ENCODE measurements at places on chromosomes 2 and 18. TPM values are rescaled to one million over a fixed set of nuclear protein-coding genes. Genes with fewer than 3 reads are reported as not detected.

DNA sequence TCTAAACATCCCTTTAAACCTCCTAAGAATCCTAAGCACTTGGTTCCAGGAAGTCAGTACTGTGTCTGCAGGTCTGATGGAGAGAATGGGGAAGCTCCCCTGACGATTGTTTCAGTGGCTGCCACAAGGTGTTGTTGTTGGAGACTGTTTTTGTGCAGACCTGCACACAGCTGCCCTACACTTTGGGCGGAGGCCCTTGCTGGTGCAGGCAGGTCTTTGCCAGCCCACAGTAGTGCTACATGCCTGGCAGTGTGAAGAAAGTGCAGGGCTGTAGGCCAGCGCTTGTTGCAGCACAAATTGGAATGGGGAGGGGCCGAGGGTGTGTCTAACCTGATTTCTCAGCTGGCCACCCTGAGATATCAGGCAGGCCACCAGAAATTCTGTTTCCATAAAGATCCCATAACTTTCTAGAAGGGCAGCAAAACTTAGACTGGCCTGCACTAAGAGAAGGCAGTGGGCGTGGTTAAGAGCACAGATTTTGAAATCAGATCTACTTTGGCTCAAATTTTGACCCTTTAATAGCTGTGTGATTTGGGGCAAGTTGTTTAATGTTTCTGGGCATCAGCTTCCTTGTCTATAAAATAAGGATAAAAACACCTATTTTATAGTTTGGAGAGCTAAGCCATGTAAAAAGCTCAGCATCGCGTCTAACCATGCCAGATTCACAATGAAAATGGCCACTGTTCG lies 83.7 kb upstream of the SLC1A4 start:
- DNase-seq = no peak

DNA sequence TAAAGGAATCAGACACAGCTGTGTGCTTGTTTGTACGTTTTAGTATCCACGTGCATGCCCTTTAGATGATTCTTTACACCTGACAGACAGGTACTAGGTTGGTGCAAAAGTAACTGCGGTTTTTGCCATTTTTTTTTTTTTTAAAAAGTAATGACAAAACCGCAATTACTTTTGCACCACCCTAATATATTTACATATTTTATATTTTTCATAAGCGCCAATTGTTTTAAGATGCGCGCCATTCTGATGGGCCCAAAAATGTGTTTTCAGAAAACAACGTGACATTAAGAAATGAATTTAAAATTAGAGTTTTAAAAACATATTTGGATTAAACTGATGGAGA lies 972 bp upstream of the COBLL1 start:
- no peak for DNase-seq

DNA sequence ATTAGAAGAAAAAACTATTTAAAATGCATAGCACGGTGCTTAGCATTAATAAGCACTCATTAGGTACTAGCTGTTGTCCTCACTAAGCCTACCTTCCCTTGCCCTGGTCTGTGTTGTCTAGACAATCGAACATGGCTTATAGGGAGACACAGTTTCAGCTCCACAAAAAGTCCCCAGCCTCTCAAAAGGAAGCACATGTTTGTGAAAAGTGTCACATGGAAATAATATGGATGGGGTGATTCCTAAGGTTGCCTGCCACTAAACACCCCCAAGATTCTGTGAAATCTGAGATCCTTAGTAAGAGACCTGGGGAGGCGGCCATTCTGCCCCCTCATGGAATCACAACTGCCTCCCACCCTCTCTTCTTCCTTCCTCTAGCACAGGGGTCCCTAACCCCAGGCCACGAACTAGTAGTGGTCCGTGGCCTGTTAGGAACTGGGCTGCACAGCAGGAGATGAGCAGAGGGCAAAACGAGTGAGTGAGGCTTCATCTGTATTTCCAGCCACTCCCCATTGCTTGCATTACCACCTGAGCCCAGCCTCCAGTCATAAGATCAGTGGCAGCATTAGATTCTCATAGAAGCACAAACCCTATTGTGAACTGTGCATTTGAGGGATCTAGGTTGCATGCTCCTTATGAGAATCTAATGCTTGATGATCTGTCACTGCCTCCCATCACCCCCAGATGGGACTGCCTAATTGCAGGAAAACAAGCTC lies 59.6 kb upstream of the NDUFV2 start:
- DNase-seq = no peak

- DNase-seq = no peak
Observed at GRCh38 chr2:59502981-59503380, 1050.5 kb downstream of the BCL11A start.

GRCh38 chr2:170869036-170869435 lies 52.3 kb downstream of the GAD1 start:
- no peak for DNase-seq

DNA sequence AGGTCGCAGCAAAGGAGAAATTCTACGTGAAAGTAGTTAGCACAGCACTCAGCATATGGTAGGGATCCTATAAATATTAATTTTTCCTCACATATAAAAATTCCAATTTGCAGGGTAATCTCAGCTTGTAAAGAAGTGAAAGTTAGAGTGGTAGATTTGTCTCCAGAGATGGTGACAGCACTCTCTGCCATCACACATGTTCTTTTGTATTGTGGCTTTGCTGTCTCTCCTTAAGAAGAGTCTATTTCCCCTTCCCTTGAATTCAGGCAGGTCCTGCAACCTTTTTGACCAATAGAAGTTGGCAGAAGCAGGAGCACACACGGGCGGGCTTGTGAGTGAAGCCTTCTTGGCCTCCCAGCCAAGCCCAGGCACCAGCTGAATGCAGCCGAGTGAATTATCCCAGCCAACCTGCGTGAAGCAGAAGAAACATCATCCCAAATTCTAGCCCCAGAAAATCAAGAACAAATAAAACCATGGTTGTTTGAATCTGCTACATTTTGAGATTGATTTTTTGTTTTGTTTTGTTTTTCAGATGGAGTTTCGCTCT lies 107.8 kb upstream of the COPS8 start:
- DNase-seq = no peak

DNA sequence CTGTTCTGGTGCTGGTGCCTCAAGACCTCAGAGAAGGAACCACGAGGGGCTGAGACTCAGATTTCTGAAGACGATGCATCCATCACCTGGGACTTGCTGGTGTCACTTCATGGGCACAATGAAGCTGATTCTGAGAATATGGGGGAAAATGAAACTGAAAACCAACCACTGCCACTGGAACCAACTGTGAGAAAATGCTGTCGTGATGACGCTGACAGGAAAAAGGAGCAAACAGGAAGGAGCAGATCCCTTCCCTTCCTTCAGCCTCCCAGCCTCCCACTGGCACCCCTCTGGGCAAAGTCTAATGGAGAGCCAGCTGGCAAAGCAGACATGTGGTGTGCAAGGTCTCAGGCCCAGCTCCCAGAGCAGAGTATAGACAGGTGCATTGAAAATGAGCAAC lies 109.7 kb downstream of the FOXI3 start:
- DNase-seq = no peak

- DNase-seq = no peak
Observed at GRCh38 chr2:217263756-217264155, 403.9 kb upstream of the TNP1 start.

DNA sequence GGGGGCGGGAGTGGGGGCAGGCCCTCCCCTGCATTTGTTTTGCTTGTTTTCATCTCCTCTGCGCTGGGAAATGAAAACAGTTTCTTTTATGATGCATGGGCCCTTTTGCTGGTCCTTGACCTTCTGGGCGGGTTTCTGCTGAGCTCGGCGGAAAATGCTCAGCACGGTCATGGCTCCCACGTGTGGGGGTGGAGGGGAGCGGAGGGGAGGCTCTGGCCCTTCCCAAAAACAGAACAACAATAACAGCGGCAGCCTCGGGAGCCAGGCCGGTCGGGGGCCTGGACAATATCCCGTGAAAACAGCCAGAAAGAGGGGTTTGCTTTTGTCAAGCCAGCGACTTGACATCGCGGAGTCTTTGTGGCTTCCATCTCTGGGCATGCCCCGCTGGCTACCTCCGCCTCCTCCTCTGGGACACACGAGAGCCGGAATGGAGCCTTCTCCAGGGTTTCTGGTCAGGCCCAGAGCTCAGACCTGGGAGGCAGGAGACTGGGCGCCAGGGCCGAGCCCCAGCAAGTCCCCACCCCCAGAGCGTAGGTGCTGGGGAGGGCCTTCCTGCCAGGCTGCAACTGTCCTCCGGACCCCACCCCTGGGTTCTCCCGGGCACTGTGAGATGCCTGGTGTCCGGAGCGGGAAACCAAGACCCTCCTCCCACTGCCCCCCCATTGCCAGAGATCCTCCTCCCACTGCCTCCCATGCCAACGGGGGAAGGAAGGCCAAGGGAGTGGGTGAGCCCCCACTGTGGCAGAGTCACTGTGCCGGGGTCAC lies 35.9 kb upstream of the SNED1 start:
- DNase-seq = peak; percentile 67

GRCh38 chr2:129829588-129829987 lies 149.9 kb upstream of the RAB6C start:
- DNase-seq = no peak

GRCh38 chr2:141423124-141423523 lies 707.7 kb downstream of the LRP1B start:
- no peak for DNase-seq

- no peak for DNase-seq
Observed at GRCh38 chr2:239521518-239521815, 120.6 kb upstream of the HDAC4 start.

DNA sequence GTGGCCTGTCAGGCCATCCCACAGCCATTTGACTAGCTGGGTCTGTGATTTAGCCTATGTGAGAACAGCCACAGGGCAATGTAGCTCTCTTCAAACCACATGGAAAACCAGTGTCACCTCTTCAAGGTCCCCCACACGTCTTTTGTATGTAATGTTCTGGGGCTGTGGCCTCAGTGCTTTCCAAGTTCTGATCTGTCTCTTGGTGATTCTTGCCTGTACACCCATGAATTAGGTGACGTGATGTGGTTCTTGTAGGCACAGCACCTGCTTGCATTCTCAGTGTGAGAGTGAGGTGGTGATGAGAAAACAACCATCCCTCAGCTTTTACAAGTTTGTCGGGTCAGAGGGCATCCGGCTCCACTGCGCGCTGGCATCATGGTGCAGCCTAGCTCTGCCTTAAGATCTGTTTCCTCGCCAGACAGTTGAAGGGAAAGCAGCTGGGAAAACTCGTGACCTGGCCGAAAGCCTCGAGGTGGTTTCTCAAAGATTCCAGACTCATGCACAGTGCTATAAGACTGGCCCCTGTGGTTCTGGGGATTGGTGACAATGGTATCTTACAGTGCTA lies 125.8 kb downstream of the TANC1 start:
- no peak for DNase-seq

DNA sequence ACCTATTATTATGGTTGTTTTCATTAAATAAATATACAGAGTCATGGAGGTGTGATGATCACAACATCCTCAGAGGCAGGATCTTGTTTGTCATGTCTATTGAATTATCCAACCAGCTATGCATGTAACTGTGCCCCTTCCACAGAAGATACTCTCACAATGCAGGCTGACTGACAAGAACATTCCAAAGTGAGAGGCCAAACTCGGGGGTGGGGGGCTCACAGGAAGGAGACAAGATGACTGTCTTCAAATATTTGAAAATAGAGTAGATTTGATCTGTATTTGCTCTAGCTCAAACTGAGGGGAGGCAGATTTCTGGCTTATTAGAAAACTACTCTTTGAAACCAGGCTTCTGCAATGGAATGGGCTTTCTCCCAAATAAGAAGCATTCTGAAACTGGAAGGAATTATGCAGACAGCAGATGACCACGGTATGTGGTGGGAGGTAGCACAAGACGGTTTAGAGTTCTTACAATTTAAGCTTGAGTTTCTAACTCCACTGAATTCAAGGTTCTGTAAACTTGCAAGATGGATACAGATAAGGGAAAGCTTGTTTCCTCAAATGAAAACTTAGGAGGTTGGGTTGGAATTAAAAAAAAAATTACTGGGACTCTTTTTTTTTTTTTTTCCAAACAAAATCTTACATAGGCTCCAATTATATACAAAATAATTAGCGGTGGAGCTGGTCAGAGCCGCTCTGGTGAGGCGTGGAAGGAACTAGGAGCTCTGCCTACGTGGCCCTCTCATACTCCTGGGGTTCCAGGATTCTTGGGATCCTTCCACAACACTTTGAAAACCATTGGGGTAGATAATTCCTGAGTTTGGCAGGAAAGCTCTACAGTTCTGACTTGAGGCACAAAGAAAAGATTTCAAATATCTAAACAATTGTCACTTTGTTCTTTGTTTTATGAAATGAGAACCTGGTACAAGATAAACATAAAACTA lies 79.3 kb downstream of the PLA2R1 start:
- no peak for DNase-seq

DNA sequence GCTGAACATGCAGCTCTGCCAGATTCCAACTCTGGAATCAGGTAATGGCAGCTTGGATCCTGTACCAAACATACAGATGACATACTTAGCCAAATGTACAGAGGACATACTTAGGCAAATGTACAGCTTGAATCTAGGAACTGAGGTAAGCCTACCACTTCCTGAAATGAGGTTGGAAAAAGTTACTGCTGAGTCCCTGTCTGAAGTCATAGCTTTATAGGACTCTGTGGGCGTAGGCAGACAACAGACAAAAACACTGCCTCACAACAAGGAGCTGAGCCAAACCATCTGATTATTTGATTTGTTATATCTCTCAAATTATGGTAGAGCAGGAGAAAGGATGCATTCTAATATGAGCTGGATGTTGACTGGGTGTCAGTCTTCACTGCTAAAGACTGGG lies 290.2 kb upstream of the TCF4 start:
- no peak for DNase-seq

DNA sequence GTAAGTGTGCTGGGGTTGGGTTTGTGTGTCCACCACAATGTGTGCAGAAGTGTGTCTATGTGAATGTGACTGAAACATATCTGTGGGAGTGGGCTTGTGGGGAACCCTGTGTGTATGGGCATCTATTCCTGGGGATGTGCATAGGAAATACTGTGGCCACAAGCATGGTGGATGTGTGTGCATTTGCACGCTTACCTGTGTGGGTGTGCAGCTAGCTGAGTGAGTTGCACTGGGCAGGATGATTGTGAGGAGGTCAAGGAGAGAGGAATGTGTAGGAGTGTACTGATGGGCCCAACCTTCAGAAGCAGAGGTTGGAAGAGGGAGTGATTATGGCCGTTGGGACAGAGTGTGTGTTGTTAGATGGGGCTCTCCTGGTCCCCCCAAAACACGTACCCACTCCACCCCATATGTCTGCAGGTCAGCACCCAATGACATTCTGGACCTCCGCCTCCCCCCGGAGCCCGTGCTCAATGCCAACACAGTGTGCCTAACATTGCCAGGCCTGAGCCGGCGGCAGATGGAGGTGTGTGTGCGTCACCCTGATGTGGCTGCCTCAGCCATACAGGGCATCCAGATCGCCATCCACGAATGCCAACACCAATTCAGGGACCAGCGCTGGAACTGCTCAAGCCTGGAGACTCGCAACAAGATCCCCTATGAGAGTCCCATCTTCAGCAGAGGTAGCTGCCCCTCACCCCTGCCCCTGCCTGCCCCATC lies 1.2 kb downstream of the WNT10A start:
- no peak for DNase-seq

- peak; percentile 46 for DNase-seq
Observed at GRCh38 chr2:122055521-122055931, 300.1 kb downstream of the TSN start.

The REG1B gene
- polyA plus RNA-seq = not detected

The MOGAT1 gene
- polyA plus RNA-seq = 0.24 TPM

The ACMSD gene
- polyA plus RNA-seq = 42.5 TPM

The EVX2 gene
- polyA plus RNA-seq = not detected

The STAT4 gene
- 10.1 TPM for polyA plus RNA-seq

The RBBP8 gene
- 51.0 TPM for polyA plus RNA-seq

The STARD6 gene
- 0.42 TPM for polyA plus RNA-seq
